GDM1 (cell line): ENCODE measurements at places on chromosomes 3 and 15.

DNA sequence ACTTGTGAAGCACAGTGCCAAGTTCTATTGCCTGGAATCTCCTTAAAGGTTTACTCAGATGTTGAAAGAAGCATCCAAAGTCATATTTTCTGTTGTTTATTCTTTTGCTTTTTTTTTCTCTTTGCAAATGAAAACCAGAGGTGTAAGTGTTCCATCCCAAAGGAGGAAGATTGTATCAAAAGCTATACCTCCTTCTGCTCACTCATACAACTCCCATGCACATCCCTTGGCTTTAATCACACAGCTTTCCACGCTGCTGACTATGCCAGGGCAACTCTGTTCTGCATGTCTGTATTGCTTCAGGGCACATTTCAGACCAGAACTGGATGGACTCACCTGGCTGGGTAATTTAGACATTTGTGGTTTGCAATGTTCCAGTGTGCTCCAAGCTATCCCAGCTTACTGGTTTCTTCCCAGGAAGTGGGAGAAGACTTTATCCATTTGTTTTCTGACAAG is 399.6 kb upstream of the TBL1XR1 start:
- no peak for DNase-seq

GRCh38 chr3:87473944-87474343 is 197.6 kb upstream of the POU1F1 start:
- DNase-seq: no peak

DNA sequence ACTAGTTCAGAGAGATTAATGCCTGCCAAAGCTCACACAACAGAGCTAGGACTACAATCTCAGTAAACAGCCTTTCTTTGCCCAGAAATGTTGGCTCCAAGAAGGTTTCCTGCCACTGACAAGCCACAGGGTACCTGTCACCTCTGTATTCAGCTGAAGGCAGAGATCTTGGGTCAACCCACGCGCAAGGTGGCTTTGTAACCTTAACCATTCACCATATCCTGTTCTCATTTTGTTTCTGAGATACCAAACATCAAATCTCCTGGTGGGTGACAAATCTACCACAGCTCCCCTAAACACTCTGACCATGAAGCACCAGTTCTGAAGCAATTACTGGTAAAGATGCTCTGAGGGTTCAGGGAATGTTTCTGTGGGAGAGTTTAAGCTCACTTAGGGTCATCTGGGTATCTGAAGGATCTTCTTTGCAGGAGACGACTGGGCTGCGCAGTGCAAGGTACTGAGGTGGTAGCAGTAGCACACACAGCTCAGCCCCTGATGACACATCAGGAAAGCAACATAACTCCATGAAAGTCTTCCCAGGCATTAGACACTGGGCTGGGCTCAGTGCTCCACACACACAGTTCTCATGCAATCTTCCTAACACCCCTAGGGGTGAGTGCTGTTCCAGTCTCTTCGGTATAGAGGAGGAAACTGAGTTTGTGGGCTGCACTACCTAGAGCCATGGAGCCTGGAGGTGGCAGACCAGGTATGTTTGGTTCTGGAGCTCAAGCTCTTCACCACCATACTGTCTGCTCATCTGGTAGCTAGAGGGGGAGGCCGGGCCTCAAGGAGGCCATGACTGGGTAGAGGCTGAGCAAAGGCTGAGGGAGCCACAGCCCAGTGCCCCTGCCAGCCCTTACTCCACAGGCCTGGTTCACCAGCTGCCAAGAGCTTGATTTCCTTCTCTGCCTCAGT is 7.7 kb downstream of the CXCR6 start:
- DNase-seq: no peak

DNA sequence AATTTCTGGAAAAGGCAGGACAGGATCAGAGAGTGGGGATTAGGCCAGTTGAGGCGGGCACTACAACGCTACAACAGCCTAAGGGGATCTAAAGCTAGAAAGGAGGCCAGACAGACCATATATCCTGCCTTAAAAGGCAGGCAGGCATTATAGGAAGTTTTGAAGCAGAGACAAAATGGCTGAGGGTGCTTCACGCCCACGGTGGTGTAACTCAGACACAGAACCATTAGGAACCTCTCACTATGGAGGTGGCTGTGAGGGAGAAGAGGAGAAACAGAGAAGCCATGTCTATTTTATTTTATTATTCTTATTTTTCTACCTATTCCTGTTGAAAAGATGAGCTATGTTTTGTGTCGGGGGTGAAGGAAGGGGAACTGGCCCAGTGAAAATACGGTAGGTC is 2.1 kb upstream of the USP4 start:
- no peak for DNase-seq

DNA sequence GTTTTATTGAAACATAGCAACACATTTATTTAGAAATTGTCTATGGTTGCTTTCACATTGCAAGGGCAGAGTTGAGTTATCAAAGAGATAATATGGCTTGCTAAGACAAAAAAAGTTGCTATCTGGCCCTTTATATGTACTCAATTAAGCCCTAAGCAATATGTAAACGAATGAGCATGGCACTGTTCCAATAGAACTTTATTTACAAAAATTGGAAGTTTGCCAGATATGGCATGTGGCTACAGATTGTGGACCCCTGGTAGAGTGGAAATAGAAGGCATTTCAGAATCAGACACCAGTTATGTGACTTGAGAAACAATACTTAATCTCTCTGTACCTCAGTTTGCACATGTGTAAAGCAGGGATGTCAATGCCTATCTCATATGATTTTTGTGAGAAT is 515.6 kb upstream of the SGO1 start:
- DNase-seq: no peak

GRCh38 chr3:72434296-72434695 is 413.9 kb downstream of the SHQ1 start:
- no peak for DNase-seq

DNA sequence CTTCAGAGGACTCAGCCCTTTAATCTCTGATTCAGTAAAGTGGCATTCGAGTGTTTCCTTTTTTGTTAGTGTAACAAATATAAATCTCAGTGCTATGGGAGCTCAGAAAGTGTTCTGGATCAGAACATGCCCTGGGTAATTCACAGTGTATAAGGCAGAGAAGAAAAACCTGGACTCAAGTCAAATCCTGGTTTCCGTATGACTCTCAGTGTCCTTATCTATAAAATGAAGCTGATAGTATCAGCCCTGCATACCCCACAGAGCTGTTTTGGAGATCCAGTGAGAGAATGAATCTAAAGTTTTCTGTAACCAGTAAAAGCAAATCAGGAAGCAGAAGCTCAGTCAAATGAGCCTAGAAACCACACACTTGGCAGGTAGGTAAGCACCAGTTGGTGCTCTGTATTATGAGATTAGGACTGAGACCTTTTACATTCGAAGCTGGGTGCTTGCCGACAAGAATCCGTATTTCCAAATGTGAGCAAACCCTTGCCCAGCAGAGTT is 67.2 kb downstream of the IL1RAP start:
- DNase-seq: peak; percentile 38

GRCh38 chr3:77158730-77159581 is 119.1 kb downstream of the ROBO2 start:
- no peak for DNase-seq

DNA sequence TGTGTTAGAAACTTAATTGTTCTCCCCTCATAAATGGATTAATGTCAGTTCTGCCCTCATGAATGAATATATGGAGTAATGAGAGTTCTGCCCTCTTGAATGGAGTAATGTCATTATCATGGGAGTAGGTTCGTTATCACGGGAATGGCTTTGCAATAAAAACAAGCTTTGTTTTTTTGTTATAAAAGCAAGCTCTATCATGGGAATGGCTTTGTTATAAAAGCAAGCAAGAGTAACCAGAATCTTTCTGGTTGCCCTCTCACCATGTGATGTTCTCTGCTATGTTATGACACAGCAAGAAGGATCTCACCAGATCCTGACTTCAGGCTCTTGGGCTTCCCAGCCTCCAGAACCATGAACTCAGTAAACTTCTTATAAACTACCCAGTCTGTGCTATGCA is 38.4 kb upstream of the UBL7 start:
- DNase-seq: no peak

- DNase-seq: no peak
Measured at GRCh38 chr15:57903626-57904025, 161.9 kb downstream of the ALDH1A2 start.

DNA sequence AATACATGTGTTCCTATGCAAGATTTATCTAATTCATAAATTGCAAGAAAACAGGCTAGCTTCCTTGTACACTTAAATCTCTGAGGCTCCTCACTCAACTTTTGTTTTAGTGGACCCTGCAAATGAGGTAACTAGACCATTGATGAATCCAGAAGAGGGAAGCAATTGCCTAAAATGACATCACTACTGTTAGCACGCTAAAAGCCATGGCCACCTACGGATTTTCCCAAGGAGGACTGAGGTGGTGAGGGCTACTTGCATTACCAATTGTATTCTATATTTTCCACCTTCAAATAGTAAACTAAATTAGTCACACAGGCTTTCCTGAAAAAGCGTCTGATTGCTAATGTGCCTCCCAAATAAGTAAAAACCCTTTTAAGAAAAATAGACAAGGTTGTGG is 140.7 kb downstream of the GADL1 start:
- no peak for DNase-seq

DNA sequence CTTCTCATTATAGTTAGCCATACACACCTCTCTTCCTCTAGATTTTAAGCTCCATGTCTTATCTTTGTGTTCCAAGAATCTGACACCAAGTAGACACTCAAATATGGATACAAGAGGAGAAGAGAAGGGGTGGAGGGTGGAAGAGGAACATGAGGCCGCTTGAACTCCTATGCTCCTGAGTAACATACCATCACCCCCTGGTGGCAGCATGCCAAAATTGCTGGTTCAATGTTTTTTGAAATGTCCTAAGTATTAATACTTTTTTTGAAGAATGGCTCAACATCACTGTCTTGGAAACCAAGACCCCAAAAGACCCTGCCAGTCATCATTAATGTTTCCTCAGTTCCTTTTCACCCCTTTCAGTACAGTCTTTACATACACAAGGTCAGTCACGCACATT is 71.8 kb upstream of the HACD2 start:
- no peak for DNase-seq

GRCh38 chr3:132756108-132756650 is 34.0 kb upstream of the NPHP3 start:
- no peak for DNase-seq

GRCh38 chr3:115578331-115578730 is 45.0 kb upstream of the GAP43 start:
- DNase-seq: no peak

DNA sequence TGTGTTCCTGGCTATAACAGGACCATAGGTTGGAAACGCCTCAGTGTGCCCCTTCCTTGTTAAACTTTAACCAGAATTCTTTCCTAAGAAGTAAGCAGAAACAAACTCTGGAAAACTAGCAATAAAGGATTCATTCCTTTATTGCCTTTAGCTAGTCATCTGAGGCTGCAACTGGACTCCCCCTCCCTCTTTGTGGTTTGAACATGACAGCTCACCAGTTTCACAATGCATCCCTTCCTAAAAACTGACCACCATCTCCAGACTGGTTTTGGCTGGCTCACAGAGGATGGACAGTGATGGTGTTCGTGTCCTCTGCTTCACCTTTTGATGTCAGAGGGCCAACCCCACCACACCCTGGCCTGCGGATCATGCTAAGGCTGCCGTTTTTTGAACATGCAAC is 27.9 kb upstream of the TGFBR2 start:
- DNase-seq: no peak

DNA sequence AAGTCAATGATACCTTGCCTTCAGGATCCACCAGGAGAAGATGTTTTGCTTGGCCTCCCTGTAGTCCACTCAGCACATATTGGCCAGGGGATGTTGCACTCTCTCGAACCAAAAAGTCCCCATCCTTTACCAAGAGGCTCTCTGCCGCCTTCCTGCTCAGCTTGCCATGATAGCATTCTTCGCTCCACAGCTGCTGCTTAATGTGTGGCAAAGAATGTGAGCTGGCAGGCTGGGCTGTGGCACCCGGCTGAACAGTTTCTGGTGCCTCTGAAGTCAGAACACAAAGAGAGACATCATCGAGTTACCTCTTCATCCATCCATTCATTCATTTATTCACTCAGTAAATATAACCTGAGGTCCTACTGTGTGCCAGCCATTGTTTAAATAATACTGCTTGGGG is 23.9 kb upstream of the CEP152 start:
- DNase-seq: no peak

- no peak for DNase-seq
Measured at GRCh38 chr3:59508273-59508672, 458.4 kb upstream of the CFAP20DC start.

- DNase-seq: no peak
Measured at GRCh38 chr15:89852342-89852995, 37.8 kb upstream of the ANPEP start.

- no peak for DNase-seq
Measured at GRCh38 chr3:53044371-53044710, 1.5 kb downstream of the SFMBT1 start.

DNA sequence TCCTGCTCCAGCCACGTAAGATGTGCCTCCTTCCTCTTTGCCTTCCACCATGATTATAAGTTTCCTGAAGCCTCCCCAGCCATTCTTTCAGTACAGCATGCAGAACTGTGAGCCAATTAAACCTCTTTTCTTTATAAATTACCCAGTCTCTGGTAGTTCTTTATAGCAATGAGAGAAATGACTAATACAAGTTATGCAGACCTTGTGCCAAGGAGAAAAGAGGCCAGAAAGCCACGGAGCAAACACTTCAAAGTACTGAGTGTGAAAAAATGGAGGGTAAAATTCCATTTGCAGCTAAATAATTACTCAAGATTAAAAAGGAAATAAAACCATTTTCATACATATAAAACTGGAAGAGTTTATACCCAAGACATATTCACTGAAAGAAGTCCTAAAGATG is 213.6 kb upstream of the LINGO1 start:
- no peak for DNase-seq

DNA sequence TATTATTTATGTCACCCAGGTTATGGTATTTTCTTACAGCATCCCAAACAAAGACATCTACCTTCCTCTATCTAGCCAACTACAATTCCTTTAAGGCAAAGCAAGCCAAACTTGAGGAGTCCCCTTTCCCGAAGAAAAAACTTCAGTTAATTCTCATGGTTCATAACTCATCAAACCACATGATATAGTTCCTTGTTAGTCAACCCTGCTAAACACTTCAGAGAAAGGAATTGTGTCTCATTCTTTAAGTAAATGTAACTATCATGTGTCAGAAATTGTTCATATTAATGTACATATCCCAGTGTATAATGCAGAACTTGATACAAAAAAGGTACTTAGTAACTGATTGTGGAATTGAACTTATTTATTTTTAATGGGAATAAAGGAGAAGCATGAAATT is 44.4 kb downstream of the ST3GAL6 start:
- DNase-seq: no peak

DNA sequence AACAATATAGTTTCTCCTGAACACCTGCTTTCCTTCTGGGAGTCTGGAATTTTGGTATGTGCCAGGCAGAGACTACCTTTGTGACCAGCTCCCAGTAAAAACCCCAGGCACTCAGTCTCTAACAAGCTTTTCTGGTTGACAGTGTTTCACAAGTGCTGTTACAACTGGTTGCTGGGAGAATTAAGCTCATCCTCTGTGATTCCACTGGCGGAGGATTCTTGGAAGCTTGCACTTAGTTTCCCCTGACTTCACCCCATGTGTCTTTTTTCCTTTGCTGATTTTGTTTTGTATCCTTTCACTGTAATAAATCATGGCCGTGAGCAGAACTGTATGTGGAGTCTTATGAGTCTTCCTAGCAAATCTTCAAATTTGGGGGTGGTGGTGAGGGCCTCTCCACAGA is 5.7 kb upstream of the TAGLN3 start:
- no peak for DNase-seq
